ENCODE measurements at places on chromosomes 7 and 10.

GRCh38 chr7:28700096-28700495 lies 258.0 kb downstream of the TRIL start:
- no peak for DNase-seq

DNA sequence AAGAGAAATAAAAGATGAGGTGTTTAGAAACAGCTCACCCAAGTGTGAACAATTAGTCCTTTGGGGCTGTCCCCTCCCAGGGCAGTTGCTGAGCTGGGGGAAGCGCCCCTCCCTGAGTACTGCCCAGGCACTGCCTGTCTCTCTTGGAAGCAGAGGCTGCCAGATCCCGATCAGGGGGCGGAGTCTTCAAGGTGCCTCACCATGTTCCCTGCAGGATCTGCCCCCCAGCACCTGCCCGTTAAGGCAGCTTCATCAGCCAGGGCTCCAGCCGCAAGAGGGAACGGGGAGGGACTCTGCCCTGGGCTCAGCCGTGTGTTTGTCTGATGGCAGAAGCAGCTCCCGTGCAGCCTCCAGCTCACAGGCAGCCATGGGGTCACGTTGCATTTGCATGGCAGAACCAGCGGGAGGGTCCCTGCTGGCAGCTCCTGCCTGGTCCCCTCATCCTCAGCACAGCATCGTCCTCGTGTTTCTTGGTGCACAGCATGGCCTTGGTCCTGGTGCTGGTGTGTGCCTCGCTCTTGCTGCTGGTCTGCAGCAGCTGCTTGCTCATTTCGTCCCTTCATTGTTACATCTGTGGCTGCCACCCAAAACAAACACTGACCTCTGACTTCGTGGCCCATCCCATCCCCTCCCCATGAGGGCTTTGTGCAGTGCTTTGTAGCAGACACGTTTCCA lies 10.7 kb upstream of the DPYSL4 start:
- DNase-seq, result no peak

DNA sequence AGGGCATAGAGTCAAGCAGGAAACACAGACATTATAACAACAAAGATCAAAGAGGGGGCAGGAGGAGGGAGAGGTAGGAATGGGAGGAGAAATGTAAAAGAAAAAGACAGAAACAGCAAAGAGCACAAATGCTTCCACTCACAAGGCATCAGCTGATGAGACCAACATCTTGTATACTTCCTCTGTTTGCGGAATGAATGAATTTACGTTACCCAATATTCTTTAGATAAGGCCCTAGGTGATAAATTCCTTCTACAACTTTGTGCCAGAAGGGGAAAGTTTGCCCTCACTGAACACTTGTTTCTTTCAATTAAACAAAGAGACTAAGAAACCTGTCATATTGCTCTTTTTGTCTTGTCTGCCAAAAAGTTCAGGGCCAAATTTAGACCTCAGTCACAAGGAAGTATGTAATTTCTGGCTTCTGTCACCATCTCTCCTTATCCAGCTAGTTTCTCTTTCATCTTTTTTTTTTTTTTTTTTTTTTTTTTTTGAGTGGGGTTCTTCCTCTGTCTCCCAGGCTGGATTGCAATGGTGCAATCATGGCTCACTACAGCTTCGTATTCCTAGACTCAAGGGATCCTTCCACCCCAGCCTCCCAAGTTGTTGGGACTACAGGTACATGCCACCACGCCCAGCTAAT lies 116.4 kb upstream of the NANOS1 start:
- no peak for DNase-seq

DNA sequence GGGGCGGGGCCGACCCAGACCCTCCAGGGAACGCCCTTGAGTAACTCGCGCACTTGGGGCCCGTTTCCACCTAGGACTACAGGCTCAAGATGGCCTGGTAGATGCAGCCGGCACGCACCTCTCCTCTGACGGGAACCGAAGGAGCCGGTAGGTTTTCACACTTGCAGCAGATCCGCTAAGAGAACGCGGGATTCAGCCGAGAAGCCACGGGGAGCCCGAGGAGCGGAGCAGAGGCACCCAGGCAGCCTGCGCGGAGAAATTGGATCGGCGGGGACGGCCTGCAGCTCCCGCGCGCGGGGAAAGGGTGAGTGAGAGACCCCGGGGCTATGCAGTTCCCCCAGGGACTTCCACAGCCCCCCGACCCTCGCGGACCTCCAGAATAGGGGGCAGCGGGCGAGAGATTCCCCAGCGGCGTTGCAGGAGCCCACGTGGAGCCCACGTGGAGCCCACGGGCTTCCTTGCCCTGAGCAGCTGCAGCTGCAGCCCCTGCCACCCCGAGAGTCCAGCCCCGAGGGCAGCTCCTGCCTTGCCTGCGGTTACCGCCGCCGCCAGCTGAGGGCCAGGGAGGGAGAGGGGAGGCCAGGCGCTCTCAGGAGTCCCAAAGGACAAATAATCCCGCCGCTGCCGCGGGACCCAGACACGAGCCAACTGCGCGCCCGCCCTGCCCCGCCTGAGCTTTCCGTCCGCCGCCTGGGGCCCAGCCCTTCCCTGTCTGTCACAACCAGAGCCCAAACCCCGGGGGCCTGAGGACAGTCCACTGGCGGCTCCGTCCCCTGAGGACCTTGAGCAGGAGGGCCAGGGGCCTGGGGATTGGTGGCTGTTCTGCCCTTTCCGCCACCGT lies 13.1 kb downstream of the IFT22 start:
- DNase-seq, result no peak
